A549 treated with RU486 at 1 μM for 4 hours (cell line): ENCODE measurements at places on chromosomes 7 and 10. TPM values are rescaled to one million over a fixed set of nuclear protein-coding genes. Genes with fewer than 3 reads are reported as not detected.

FGFBP3 gene
- total RNA-seq, result 1.8 to 3.1 TPM (median 2.7 TPM) in 5 replicates

LHPP gene
- 10.4 to 12.8 TPM (median 11.9 TPM) in 5 replicates for total RNA-seq

CFAP70 gene
- 0.11 to 0.16 TPM (median 0.14 TPM) in 5 replicates for total RNA-seq

CALCR gene
- total RNA-seq, result 0.02 TPM in 1 of 5 replicates, not detected in the others

KAZALD1 gene
- 1.9 to 3.1 TPM (median 2.6 TPM) in 5 replicates for total RNA-seq

HELLS gene
- 20.9 to 32.7 TPM (median 30.0 TPM) in 5 replicates for total RNA-seq

ING3 gene
- total RNA-seq, result 4.8 to 7.6 TPM (median 5.4 TPM) in 5 replicates

UTF1 gene
- 0.08 to 0.16 TPM (median 0.16 TPM) in 3 of 5 replicates, not detected in the others for total RNA-seq

MAP3K8 gene
- 15.7 to 20.7 TPM (median 19.1 TPM) in 5 replicates for total RNA-seq

DMBT1 gene
- 0.05 to 0.11 TPM (median 0.09 TPM) in 5 replicates for total RNA-seq

SLC13A1 gene
- total RNA-seq, result not detected in 5 replicates

NPSR1 gene
- total RNA-seq, result not detected in 5 replicates

ADRB1 gene
- total RNA-seq, result 0.37 to 1.1 TPM (median 0.85 TPM) in 5 replicates

CALHM1 gene
- total RNA-seq, result not detected in 5 replicates

CLCN1 gene
- 0.06 to 0.11 TPM in 2 of 5 replicates, not detected in the others for total RNA-seq

MTPN gene
- total RNA-seq, result 63.2 to 125 TPM (median 122 TPM) in 5 replicates

TYSND1 gene
- 12.5 to 20.0 TPM (median 18.1 TPM) in 5 replicates for total RNA-seq

PPP3CB gene
- total RNA-seq, result 9.3 to 18.8 TPM (median 17.8 TPM) in 5 replicates

ASB10 gene
- not detected in 5 replicates for total RNA-seq

CPED1 gene
- total RNA-seq, result 0.08 TPM in 1 of 5 replicates, not detected in the others

PLEKHS1 gene
- 0.03 to 0.14 TPM (median 0.07 TPM) in 3 of 5 replicates, not detected in the others for total RNA-seq

NPC1L1 gene
- total RNA-seq, result 0.05 to 0.14 TPM (median 0.06 TPM) in 5 replicates

VSTM4 gene
- 0.29 to 0.44 TPM (median 0.36 TPM) in 5 replicates for total RNA-seq

LFNG gene
- total RNA-seq, result 7.9 to 16.6 TPM (median 13.2 TPM) in 5 replicates

SLC18A2 gene
- total RNA-seq, result not detected in 5 replicates

CPN1 gene
- total RNA-seq, result 0.18 to 0.43 TPM (median 0.39 TPM) in 5 replicates

GDF2 gene
- not detected in 5 replicates for total RNA-seq

HOXA2 gene
- 0.77 to 1.4 TPM (median 0.98 TPM) in 5 replicates for total RNA-seq

PTPRZ1 gene
- not detected in 5 replicates for total RNA-seq

ARHGAP22 gene
- total RNA-seq, result 2.8 to 5.1 TPM (median 3.9 TPM) in 5 replicates

RBM17 gene
- total RNA-seq, result 105 to 136 TPM (median 123 TPM) in 5 replicates
